ENCODE measurements at places on chromosomes 12 and 14.

GRCh38 chr14:105145381-105146180 is 23.0 kb downstream of the JAG2 start:
- DNase-seq: no peak

- no peak for DNase-seq
These were observed at the start of gene DHRS2 for GRCh38 chr14:23636317-23637211. DHRS2 (plus strand) TSS chr14:23636364; CDS start chr14:23638865, 2,501 bp downstream.

DNA sequence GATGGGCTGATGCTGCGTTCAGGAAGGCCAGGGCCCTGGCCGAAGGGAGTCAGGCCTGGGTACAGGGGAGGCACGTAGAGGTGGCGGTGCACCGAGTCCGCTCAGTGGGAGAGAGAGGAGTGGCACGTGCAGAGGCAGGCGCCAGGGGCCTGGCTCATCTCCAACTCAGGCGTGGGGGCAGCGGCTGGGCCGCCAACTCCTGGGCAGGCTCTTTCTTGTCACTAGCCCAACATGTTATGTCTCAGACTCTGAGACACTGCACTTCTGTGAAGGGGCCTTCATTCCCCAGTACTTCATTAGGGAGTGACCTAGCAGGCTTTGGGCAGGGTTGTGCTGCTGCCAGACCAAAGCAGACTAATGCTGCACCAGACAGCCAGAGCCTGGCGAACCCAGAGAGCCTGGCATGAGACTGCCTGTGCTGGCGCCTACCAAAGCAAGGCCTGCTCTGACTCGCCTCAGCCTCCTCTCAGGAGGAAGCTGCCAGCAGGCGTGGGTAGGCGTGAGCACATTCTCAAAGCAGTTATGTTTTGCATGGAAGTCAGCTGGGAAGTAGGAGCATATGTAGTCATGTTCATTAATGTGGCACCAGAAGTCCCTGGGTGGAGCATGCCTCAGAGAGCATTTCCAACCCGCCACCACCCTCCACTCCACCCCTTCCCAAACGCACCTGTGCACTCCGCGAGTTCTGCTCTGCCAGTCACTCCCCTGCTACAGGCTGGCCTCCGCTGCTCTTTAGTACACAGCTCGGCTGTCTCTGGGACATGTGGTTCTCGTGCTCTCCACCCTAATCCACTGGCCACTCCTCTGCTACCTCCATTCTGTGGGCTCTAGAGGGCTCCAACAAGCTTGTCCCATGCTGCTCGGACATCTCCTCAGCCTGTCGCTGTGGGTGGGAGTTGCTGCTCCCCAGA is 9.7 kb downstream of the CKB start:
- DNase-seq: no peak

DNA sequence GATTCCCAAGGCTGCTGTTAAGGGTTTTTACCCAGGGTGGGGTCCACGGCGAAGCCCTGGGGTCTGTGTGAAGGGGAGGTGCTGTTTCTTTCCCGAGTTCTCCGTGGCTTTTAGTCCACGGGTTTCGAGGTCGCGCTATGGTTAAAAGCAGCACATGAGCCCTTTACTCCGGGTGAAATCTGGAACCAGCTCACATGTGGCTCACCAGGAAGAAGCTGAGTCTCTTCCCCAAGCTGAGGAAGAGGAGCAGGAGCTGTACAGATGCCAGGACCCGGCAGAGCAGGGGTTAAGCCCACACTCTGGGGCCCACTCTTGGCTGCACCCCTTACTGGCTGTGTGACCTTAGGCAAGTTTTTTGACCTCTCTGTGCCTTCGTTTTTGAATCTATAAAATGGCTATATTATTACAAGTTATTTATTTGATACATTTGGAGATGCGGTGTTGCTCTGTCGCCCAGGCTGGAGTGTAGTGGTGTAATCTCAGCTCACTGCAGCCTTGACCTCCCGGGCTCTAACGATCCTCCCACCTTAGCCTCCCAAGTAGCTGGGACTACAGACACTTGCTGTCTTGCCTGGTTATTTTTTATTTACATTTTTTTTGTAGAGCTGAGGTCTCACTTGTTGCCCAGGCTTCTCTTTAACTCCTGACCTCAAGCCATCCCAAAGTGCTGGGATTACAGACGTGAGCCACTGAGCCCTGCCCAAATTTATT is 266.3 kb downstream of the AACS start:
- no peak for DNase-seq

- no peak for DNase-seq
These were observed 36.9 kb upstream of the BICD1 start for GRCh38 chr12:32069731-32070130.

DNA sequence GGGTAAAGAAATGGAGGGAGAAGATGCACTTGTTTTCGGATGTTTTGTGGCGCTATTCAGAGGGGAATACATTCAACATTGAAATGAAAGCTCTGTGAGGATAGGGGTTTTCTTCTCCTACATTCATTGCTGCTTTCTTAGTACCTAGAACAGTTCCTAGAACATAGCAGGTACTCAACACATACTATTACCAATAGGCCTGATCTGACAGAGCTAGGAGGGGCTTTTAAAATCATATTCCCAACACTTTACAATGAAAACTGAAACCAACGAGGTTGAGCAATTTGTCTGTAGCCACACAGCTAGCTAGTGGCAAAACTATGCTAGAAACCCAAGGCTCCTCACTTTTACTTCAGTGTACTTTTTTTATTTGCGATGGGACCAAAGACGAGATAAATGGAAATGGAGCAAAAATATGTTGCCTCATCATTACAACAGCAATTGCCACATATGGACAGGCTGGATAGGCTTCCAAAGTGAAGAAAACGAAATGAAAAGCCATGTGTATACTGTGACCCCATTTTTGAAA is 23.1 kb upstream of the IL22 start:
- no peak for DNase-seq

GRCh38 chr14:20730891-20731290 is 14.8 kb upstream of the EDDM3A start:
- no peak for DNase-seq

GRCh38 chr12:6970096-6970527 is 352 bp downstream of the PHB2 start:
- DNase-seq: no peak

- DNase-seq: no peak
These were observed 63.9 kb upstream of the MAP1LC3B2 start for GRCh38 chr12:116495260-116495659.

GRCh38 chr14:21236948-21237797 is 32.1 kb downstream of the HNRNPC start:
- no peak for DNase-seq

- no peak for DNase-seq
These were observed 127.8 kb downstream of the GCH1 start for GRCh38 chr14:54774824-54775223.

- DNase-seq: no peak
These were observed 573 bp downstream of the CKB start for GRCh38 chr14:103521951-103522563.

- no peak for DNase-seq
These were observed 154.9 kb downstream of the ASCL4 start for GRCh38 chr12:107929436-107929835.

GRCh38 chr14:21109377-21110138 is 8.7 kb downstream of the TMEM253 start:
- DNase-seq: no peak

DNA sequence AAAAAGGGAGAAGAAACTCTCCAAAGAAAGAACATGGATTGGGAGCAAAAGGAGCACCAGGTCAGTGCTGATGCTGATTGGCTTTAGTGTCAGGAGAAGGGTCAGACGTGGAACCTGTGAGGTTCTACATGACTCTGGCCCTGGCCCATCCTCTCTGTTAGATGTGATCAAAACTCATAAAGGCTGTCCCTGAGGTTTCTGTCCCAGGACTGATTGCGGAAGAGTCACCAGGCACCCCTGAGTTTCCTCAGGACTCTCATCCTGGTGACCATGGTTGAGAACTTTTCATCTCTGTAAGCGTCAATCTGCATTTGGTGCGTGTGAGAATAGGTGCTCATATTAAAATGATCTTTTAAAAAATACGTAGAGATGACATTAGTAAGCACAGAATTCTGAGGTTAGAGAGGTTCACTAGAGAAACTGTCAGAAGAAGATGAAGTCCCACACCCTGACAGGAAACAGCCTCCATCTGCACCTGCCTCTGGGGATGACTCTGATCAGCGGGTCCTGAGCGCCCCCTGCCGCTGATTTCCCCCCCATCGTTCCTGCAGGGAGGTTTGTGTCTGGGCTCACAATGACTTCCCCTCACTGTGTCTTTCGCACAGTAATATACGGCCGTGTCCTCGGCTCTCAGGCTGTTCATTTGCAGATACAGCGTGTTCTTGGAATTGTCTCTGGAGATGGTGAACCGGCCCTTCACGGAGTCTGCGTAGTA is 741.8 kb downstream of the TMEM121 start:
- DNase-seq: no peak

- DNase-seq: no peak
These were observed 27.6 kb downstream of the IFNG start for GRCh38 chr12:68131867-68132414.

DNA sequence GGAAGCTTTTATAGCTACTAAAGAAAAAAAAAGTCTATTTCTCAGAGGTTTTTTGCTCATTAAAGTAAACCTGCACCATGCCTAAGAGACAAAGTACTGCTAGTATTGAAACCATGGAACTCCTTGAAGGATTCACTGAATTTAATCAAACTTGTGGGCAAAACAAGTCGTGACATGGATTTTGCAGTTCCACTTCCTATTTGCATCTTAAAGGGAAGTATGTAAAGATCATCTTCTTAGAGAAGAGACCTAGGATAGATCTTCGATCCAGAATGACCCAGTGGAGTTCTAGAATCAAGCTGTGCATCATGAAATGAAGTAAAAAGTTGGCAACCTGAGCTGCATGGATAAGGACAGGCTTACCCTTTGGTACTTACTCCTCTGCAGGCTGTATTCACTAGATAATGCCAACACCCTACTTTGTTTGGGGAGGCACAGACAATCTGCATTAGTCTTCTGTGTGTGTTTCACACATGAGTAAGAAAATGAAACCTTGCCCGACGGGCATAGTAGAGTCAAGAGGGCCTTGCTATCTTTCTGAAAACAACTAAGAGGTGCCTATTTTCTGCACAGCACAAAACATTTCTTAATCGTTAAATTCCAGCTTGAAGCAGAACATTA is 1.9 kb downstream of the GNG2 start:
- no peak for DNase-seq

DNA sequence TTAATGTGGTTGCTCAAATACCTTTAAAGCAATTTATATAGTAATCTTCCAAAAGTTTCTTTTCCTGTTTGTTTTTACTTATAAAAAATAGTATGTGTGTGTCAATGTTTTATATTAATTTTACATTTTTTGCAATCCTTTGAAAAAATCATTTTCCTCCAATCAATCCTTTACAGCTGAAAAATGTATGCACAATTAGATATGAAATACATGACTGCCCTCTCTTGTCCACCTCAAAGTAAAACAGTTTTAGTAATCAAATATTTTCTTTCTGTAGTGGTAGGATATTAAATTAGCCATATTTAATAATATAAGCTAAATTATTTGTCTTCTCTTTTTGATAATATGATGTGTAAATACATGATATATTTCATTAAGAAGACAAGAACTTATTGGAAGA is 269.9 kb downstream of the ADAMTS20 start:
- DNase-seq: no peak

GRCh38 chr14:104387022-104388010 is 192.2 kb upstream of the C14orf180 start:
- DNase-seq: no peak

GRCh38 chr12:77850129-77850528 is 19.4 kb downstream of the NAV3 start:
- DNase-seq: no peak

GRCh38 chr12:20376984-20377383 is 8.6 kb downstream of the PDE3A start:
- no peak for DNase-seq

DNA sequence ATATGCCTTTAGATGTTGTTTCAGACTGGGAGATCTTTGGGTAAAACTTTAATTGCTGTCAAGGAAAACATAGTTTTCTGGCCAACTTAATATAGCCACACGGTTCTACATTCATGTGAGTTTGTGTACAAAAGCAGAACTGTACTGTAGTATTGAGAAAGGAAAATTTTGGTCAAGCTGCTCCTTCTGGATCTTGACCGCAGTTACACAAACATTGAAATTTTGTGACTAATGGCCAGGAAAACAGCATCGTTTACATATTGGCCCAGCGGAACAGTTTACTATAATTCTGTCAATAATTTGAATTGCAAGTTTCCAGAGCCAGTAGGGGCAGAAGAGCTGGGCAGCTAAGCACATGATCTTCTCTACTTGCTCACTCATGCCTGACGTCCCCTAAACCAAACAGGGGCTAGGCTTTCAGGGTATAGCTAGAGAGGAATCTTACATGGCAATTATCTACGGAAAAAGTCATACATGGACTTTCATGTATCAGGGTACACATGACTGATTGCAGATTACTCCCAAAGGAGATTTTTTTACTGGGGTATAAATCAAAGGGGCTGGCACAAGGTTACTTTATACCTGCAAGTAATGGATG is 11.4 kb upstream of the ART4 start:
- DNase-seq: no peak

DNA sequence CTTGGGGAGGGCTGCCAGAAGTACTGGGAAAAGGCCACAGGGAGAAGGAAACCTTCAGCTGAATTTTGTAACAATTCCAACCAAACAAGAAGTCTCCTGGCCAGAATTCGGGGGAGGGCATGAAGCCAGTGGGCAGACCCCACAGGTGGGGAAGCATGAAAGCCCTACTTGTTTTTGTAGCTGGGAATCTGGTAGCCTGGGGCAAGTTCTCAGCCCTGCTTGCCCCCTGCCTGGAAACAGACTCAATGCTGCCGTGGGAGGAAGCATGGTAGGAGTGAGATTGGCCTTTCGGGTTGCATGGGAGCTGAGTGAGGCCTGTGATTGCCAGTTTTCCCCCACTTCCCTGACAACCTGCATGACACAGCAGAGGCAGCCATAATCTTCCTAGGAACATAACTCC is 259.2 kb upstream of the RMST start:
- no peak for DNase-seq
